ENCODE measurements at places on chromosomes 13 and 19.

GRCh38 chr13:46553521-46553885, 533 bp downstream of the LRCH1 start:
- no peak for DNase-seq

DNA sequence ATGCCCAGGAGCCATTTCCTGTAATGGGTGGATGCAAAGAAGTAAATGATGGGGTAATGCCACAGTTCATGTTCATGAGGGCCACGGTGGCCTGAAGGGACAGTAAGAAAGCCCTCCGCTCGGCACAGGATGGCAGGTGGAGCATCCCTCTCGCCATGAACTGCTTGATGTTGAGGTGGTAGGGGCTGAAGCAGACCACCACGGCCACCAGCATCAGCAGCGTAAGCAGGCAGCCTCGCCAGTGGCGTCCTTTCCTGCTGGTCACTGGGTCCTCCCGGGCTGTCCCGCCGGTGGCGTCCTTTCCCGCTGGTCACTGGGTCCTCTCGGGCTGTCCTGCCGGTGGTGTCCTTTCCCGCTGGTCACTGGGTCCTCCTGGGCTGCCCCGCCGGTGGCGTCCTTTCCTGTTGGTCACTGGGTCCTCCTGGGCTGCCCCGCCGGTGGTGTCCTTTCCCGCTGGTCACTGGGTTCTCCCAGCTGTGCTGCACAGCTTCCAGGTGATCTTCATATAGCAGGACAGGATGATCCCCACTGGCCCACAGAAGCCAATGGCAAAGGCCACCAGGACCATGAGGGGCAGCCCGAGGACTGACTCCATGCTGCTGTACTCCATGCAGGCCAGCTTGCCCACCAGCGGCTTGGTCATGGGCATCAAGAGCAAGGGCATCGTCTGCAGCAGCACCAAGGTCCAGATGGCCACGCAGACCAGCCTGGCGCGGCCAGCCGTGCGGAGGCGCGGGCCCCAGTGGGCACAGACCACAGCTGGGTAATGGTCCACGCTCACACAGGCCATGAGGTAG, 93.2 kb upstream of the TM9SF2 start:
- DNase-seq = peak; percentile 11

- peak; percentile 53 for DNase-seq
Measured at GRCh38 chr19:49335071-49335783, at the start of gene CD37. Gene CD37, plus strand, starts transcription at chr19:49335406. Its CDS starts 135 bp downstream, at chr19:49335541.

DNA sequence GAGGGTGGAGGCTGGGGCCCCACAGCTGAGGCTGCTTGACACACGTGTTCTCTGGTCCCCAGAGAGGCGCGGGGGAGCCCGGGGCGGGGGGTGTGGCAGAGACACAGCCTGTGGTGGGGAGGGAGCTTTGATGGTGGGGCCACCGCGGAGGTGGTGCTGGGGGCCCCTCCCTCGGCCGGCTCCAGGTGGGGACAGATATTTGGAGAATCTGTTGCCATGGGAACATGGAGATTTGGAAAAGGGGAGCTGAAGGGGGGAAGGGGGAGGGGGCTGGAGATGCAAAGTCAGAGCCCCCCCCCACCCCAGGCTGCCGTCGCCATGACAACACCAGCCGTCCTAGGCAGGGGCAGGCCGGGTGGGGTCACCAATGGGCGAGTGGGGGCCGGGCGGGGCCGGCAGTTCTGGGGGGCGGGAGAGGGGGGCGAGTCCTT, 1.2 kb downstream of the PRKCG start:
- peak; percentile 47 for DNase-seq

DNA sequence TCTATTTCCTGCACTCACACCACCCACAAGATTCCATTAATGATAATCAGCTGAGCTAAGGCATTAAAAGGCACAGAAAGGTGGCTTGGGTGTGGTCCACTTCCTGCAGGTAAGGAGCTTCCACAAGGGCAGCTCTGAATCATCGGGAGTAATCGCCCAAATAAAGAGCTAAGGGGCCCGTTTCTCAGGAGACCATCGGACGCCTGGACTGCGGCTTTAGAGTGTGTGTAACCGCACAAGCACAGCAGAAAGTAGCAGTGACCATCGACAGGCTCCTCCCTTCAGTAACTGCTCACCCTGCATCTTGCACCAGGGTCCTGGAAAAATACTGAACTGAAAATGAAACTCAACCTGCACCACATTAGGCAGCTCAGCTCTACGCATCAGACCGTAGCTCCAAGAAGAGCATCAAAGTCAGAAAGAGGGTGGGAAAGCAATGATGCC, 6.0 kb downstream of the STK24 start:
- no peak for DNase-seq

GRCh38 chr19:51002542-51003311, 1.3 kb upstream of the KLK8 start:
- no peak for DNase-seq

GRCh38 chr19:38429055-38429810, 3.2 kb upstream of the RASGRP4 start:
- DNase-seq = no peak

GRCh38 chr13:66933994-66934393, 296.1 kb downstream of the PCDH9 start:
- DNase-seq = no peak

GRCh38 chr13:45105895-45106294, 14.4 kb upstream of the GTF2F2 start:
- DNase-seq = no peak

DNA sequence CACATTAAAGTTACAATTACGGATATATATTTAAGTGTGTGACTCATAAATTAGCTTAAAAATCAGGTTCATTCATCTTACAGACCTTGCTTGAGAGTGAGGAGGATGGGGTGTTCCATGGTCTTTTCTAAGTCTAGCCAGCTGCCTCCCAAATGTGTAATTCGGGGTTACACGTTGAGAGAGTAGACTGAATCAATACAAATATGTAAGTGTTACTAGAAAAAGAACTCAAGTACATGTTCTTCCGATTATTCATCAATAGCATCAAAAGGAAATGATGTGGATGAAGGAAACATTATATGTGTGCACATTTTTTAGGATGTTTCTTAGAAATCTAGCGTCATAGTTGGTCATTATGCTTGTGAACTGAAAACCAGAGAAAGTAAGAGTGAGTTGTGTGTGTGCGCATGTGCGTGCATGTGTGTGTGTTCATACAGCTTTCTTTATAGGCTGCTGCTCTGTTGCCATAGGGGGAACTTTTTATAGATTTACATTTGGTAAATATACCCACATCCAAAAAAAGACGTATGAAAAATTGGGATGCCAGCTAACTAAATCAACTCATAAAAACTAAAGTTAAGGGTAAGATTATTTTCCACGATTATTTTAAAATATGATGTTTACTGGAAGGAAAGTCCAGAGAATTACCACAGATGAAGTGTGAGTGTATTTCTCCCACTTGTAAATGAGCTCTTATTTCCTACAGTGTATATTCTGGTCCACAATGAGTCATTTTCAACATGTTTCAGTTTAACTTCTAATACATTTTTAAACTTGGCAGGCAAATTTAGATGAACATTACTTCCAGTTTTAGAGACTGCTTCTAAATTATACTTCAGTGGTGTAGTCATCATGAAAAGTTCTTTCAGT, 82.4 kb downstream of the PIBF1 start:
- DNase-seq = no peak

- no peak for DNase-seq
Measured at GRCh38 chr13:71613066-71613745, 253.8 kb downstream of the DACH1 start.

GRCh38 chr19:30360376-30361106, 11.6 kb upstream of the ZNF536 start:
- no peak for DNase-seq

DNA sequence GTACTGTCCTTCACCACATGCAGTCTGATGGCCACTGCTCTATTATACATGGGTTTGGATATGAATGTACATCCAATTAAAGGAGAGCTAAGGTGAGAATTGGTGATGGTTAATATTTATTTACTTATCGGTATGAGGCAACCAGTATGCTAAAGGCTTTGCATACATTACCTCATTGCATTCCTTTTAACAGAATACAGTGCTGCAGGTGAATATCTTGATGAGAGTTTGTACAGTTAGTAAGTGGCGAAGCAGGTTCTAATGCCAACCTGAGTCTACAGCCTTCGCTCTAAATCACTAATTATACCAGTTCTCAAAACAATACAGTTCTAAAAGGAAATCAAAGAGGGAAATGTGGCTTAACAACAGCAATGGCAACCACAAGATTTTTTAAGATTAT, 284.1 kb downstream of the ITGBL1 start:
- no peak for DNase-seq

GRCh38 chr19:30419568-30420180, 47.5 kb downstream of the ZNF536 start:
- no peak for DNase-seq

DNA sequence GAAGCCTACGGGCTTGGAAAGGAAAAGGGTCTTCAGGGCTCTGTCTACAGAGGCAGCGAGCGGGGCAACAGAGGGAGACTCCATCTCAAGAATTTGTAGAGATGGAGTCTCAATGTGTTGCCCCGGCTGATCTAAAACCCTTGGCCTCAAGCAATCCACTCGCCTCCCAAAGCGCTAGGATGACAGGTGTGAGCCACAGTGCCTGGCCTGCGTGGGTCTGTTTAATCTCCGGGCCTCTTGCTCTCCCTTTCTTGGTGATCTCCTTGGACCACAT, 8.1 kb downstream of the RPS9 start:
- DNase-seq = no peak

DNA sequence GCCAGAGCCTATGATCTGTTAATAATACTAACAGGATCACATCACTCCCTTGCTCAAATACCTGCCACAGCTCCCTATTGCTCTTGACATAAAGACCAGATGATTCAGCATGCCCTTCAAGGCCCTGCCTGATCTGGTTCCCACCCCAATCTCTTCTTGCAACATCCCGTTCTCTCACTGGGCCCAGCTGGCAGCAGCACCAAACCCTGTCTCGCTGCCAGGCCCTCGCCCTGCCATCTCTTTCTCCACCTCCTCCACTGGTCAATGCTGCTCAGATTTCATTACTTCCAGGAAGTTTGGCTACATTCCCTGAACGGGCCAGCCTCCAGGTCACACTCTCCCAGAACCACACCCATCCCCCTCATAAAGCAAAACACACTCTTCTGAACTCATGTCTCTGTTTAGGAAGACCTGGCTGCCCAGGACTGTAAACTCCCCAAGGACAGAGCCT, 8.6 kb upstream of the BCAT2 start:
- DNase-seq = no peak

DNA sequence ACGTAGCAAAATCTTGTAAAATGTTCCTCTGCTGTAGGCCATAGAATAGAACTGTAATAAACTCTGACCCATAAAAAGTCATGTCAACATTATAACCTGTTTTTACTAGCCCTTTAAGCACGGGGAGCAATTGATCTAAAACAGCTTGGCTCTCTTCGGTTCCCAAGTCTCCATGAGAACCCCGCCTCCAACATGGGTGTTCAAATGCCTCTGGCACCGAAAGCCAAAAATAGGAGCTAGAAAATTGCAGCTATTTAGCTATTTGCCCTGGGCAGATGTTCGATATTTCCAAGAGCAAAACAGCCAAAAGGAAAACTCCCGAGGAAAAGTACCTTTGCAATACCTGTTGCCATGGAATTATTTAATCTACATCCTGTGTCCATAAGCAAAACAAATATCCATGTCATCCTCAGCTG, 563.1 kb downstream of the EFNB2 start:
- no peak for DNase-seq

GRCh38 chr19:19900139-19900728, 512 bp upstream of the ZNF93 start:
- DNase-seq = no peak

- DNase-seq = no peak
Measured at GRCh38 chr19:33503030-33503429, 18.6 kb downstream of the PEPD start.

GRCh38 chr13:100954430-100955305, 280.1 kb upstream of the TMTC4 start:
- no peak for DNase-seq

DNA sequence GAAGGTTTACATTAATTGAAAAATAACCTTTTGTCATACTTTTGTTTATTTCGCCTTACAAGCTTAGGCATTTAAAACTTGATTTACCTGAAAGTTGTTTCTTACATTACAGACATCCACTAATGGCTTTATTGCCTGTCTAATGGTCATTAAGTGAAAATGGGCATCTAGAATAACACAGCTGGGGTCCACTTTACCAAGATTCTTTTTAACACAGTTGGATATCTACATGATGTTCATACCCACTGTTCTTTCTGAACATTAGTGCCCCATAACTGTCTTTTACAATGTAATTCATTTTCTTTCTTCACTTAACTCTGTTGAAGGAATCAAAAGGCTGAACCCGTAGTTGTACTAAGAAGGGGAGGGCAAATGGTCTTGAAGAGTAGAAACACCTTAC, 19.8 kb upstream of the KLHL1 start:
- no peak for DNase-seq

GRCh38 chr19:48556825-48557224, 4.9 kb downstream of the SULT2B1 start:
- no peak for DNase-seq

DNA sequence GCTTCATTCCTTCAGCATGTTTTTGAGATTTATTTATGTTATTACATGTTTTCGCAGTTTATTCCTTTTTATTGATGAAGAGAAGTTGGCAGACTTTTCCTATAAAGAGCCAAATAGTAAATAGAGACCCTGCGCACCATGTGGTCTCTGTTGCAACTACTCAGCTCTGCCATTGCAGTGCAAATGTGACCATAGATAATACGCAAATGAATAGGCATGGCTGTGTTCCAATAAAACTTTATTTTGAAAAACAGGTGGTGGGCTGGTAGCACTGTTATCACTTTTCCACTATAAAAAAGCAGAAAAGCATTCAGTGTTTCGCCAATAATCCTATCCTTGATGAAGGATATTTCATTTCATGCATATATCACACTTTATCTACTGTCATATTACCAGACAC, 95.0 kb downstream of the DNAJC3 start:
- DNase-seq = no peak

DNA sequence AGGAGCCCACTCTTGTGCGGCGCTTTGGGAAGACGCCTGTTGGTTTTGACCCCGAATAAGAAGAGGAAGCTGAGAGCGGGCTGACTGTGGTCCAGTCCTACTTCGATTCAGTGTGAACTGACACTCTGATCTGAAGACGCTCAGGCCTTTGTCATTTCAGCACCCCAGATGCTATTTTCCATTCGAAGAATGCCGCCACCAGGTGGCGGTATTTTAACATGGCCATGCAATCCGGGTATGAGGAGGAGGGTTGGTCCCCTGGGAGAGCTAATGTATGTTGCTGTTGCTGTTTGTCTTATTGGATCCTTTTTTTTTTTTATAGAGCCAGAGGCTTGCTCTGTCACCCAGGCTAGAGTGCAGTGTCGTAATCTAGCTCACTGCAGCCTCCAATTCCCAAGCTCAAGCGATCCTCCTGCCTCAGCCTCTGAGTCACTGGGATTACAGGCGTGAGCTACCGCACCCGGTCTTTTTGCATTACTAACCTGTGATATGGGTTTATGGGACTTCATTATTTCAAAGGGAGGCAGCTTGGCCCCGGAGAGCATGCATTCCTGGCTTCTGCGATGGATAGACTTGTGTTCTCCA, 803 bp upstream of the TIMM44 start:
- peak; percentile 89 for DNase-seq

- DNase-seq = no peak
Measured at GRCh38 chr13:38854226-38854625, 136.4 kb downstream of the STOML3 start.

GRCh38 chr13:65387743-65388347, 1842.3 kb downstream of the PCDH9 start:
- DNase-seq = no peak

GRCh38 chr19:54390942-54391577, 24.2 kb upstream of the TTYH1 start:
- DNase-seq = peak; percentile 71

- no peak for DNase-seq
Measured at GRCh38 chr19:7444042-7444441, 44.8 kb downstream of the PEX11G start.

Measured in activated CD8-positive, alpha-beta memory T cell treated with anti-CD3 and anti-CD28 coated beads, Interleukin-2, amount 50 U/mL, for 4 hours (primary cell).